Kidney epithelial cell (primary cell): ENCODE measurements at places on chromosomes 4 and X.

GRCh38 chrX:13109817-13110216 is 65.4 kb upstream of the FAM9C start:
- DNase-seq = no peak

DNA sequence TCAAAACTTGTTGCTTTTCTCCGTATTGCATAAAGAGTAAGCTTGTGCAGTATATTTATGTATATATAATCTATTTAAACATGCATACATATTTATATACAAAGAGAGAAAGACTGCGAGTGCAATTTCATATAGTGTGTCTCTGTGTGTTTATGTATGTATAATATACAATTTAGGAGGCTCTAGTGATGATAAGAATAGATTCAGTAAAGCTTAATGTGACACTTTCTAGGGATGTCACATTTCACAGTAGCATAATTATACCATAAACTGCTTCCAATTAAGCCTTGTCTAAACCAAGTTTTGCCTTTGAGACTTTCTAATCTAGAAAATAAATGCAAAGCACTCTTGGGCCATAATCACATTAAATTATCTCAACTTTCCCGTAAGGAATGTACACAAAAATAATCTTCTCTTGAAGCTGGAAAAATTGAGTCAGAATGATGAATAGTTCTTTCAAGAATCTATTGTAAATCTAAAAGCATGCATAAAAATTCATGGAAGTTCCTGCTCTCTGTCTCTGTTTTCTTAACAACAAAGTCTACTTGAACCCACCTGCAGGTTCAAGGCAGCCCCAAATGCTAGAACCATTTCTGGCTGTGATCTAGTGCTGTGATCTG is 114.1 kb upstream of the NPY2R start:
- no peak for DNase-seq

- DNase-seq = no peak
These were observed 30.9 kb downstream of the PROM1 start for GRCh38 chr4:16052939-16053338.

DNA sequence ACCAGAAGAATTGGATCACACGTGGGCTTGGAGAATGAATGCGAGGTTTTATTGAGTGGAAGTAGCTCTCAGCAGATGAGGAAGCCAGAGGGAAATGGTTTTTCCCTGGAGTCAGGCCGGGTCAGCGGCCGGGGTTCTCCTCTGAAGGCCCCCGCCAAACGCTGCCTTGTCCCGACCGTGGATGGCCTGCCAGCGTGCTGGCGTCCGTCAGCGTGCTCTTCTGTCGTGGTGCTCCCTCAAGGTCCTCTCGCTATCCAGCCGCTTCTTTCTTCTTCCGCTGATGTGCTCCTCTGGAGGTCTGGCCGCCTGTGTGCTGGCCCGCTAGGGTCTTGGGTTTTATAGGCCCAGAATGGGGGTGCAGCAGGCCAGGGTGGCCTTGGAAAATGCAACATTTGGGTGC is 632.2 kb downstream of the TRAM1L1 start:
- DNase-seq = no peak

- DNase-seq = no peak
These were observed 721.5 kb downstream of the IL1RAPL1 start for GRCh38 chrX:29308726-29309125.

- DNase-seq = no peak
These were observed 23.8 kb downstream of the VSIG4 start for GRCh38 chrX:66015900-66016689.
